ENCODE measurements at places on chromosomes 13 and 19.

GRCh38 chr13:21138561-21138960, 37.8 kb downstream of the SKA3 start:
- DNase-seq, result no peak

DNA sequence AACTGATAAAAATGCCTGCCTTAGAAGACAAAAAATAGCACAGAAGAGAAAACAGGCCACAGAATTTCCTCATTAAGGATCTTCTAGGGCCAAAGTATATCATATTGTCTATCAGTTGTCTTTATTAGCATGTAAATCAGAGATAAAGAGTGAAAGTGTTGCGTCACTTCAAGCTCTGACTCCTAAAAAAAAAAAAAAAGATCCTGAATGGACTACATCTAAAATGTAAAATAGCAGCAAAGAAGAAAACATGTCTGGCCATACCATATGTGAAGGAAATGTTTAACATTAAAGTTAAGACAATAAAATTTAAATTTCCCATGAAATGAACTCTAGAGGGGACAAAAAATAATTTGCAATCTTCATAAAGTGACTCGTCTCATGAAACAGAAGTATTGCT, 237.4 kb downstream of the PCDH9 start:
- DNase-seq, result no peak

DNA sequence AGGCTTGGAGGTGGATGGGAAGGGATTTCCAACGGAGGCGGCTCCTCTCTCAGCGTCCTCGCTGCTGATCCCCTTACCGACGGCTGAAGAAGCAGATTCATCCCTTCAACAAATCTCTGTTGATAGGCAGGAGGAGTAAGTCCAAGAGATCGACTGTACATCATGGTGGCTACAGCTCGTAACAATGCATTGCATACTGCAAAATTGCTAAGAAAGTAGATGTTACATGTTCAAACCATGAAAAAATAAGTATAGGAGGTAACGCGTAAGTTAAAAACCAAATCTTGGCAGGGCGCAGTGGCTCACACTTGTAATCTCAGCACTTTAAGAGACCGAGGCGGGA, 468 bp upstream of the SLC39A3 start:
- no peak for DNase-seq

DNA sequence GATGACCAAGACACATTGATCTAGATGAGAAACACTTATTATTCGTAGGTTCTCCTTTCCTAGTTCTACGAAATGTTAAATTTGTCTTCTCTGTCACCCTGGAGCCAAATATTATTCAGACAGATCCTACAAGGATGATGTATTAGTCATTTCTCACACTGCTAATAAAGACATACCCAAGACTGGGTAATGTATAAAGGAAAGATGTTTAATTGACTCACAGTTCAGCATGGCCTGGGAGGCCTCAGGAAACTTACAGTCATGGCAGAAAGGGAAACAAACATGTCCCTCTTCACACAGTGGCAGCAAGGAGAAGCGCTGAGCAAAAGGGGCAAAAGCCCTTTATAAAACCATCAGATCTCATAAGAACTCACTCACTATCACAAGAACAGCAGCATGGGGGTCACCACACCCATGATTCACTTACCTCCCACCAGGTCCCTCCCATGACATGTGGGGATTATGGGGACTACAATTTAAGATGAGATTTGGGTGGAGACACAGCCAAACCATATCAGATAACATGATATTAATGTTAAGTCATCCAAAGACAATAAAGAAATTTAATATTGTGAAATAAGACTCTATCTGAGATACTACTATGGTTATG, 1248.8 kb upstream of the SLC10A2 start:
- no peak for DNase-seq

DNA sequence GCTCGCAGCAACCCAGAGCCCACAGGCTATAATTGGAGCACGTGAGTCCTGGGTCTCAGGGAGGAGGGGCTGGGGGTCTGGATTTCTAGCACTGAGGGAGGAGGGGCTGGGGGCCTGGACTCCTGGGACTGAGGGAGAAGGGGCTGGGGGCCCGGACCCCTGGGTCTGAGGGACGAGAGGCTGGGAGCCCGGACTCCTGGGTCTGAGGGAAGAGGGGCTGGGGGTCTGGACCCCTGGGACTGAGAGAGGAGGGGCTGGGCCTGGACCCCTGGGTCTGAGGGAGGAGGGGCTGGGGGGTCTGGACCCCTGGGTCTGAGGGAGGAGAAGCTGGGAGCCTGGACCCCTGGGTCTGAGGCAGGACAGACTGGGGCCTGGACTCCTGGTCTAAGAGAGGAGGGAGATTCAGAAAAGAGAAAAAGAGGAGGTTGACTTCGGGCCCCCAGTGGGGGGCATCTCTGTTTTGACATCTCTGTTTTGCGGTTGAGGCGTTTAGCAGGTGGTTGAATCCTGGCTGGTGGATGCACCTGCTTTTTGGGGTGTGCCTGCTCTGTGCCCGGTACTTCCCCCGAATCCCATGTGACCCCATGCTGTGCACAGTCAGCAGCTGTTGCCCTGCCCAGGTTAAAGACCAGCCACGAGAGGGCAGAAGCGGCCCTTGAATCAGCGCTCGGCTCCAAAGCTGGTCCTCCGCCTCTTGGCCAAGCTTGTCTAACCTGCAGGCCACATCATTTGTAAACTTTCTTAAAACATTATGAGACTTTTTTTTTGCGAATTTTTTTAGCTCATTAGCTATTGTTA, 10.5 kb downstream of the PVR start:
- peak; percentile 78 for DNase-seq

DNA sequence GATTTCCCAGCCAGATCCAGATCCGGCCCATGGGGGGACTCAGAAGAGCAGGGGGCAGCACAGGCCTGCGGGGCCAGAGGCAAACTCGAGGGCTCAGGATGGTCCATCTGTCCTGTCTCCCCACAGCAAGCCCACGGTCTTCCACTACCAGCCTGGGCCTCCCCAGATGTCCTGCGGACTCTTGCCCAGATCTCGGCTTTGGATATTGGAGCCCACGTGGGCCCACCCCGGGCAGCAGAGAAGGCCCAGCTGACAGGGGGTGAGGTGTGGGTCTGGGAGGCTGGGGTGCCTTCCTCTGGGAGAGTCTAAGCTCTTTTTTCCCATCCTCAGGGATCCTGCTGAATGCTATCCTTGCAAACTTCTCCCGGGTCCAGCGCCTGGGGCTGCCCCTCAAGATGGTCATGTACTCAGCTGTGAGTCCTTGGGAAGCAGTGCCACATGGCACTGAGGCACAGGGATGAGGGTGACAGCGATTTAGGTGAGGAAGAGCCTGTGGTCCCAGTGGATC, 3.4 kb downstream of the ACP4 start:
- no peak for DNase-seq

DNA sequence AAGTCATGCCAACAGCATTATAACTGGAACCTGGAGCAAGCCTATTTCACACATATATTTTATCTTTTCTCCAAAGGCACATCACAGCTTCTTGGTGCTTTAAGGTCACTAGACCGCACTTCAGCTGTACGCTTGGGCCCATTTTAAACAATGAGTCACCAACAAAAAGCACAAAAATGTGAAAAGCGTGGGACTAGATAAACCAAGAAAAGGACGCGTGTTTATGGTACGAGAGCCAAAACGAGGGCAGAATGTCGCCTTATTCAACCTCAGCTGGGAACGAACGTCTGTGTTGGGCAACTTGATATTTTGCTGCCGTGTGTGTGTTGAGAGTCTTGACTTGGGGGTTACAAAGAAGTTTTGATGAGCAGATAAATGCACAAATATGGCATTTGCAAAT, 9.2 kb upstream of the EHD2 start:
- no peak for DNase-seq

GRCh38 chr13:104648291-104648690, 1582.1 kb upstream of the SLC10A2 start:
- DNase-seq, result no peak

- no peak for DNase-seq
Measured at GRCh38 chr13:99057310-99057975, 79.6 kb upstream of the DOCK9 start.

- DNase-seq, result no peak
Measured at GRCh38 chr13:41220401-41220800, 26.0 kb upstream of the KBTBD7 start.

DNA sequence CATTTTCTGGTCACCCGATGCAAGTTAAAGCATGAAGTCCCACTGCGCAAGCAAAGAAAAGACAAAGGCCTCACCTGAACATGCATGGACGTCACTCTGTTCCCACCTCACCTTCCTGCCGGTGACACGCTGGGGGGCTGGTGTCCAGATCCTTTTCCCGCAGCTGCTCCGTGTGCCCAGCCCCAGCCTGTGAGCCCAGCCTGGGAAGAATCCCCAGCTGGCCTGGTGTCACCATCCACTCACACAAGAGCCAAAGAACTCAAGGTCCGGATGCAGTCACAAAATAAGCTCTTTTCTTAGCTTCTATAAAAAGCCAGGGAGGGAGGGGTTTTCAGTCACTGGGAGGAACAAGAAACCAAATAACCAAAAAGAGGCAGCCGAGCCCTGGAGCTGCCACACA, 249.9 kb downstream of the COL4A1 start:
- DNase-seq, result no peak

DNA sequence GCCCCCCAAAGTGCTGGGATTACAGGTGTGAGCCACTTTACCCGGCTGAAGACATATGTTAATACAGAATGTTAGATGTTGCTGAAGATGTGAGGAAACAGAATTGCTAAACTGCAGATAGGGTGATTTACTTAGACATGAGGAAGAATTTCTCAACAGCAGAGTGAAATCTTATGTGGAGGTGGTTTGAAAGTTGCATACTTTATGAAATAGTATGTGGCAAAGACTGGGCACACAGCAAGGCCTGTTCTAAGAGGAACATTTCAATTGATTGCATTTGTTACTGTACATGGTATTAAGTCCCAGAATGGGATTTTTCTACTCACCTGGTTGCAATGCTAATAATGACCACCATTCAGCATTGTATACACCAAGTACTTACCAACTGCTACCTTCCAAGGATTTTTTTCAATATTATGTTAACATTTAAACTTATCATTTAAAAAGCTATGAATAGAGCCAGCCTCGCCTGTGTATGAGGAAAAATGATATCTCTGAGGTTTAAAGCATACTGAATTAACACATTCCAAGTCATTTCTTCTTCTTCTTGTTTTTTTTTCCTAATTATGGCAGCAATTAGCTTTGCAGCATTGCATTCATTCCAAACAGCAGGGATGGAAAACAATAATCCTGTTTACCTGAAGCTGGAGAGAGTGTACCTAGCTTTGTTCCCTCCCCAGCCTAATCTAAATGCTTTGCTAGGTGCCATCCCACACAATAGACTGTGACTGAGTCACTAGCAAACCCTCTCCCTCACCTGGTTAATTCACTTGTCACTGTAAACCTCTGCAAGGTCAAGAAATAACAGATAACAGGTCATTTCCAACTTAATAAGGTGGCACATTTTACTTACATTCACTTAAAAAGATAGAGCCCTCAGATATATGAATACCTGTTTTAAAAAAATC, 19.4 kb upstream of the KLF5 start:
- DNase-seq, result no peak

GRCh38 chr13:107202371-107203023, 634.6 kb upstream of the ARGLU1 start:
- DNase-seq, result no peak

DNA sequence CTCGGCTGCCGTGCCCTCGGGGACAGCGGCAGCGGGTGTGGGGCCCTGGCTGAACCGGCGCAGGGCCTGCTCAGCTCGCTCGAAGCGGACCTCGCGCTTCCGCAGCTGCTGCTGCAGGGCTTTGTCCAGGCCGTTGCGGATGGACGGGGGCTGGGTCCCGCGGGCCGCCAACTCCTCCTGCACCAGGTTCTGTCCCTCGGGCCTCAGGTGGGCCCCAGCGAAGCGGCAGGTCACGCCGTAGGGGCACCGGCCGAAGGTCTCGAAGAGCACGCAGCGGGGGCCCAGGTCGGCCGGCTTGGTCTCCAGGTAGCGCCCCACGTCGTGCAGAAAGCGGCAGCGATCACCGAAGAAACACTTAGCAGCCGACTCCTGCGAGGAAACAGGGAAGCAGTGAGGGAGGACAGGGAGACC, 1.6 kb downstream of the DUS3L start:
- no peak for DNase-seq

DNA sequence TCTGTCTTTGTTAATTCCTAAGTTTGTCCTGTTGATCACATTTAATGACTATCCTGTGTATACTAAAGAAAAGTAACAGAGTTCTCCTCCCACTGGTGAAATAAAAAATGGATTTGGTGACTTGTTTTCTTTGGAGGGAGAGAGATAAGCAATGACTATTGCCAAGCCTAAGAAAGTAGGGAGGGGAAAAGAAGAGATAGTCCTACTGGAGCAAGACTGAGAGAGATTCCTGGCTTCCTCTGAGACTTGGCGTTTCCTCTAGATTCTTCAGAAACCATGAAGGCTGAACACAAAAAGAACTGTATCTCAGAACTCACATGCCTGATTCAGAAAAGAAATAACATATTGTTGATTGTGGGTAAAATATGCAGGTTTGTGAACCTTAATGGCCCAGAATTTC, 406.5 kb downstream of the FOXO1 start:
- DNase-seq, result no peak

DNA sequence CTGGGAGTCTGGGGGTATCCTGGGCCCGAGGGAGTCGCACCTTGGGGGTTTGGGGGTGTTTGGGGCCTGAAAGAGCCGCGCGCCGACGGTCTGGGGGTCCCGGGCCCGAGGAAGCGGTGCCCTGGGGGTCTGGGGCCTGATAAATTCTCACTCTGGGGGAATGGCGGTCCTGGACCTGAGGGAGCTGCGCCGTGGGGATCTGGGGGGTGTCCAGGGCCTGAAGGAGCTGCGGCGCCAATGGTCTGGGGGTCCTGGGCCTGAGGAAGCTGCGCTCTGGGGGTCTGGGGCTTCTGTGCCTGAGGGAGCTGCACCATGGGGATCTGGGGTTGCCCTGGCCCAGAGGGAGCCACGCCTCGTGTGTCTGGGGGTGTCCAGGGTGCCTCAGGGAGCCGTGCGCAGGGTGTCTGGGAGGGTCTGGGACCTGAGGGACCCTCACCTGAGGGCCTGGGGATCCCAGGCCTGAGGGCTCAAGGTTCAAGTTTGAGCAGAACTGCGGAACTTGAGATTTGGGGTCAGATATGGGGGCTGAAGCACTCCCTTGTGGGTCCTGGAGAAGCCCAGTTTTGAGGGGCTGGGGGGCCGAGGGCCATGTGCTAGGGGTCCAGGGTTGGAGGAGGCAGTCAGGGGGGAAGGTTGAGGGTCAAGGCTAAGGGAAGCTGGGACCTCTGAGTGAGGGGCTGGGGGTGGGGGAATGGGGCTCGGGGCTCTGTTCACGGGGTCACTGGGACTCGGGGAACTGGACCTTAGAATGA, 1.1 kb downstream of the HDGFL2 start:
- DNase-seq, result no peak

DNA sequence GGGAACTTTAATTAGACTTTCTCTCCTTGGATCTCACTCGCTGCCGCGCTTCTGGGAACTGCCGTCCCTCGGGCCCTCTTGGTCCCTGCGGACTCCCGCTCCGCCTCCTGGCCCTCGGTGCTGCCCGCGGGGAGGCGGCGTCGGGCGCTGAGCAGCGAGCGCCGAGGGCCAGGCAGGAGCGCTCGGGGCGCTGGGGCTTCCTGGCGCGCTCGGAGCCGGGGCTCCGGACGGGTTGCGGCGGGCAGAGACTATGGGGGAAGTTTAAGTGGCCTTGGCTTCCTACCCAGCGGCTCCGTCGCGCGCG, 704 bp downstream of the CHST8 start:
- DNase-seq, result no peak

GRCh38 chr19:11196406-11197287, 698 bp downstream of the KANK2 start:
- no peak for DNase-seq
